Globus pallidus (tissue), 1 donor: ENCODE measurements at places on chromosomes 2 and 18.

DNA sequence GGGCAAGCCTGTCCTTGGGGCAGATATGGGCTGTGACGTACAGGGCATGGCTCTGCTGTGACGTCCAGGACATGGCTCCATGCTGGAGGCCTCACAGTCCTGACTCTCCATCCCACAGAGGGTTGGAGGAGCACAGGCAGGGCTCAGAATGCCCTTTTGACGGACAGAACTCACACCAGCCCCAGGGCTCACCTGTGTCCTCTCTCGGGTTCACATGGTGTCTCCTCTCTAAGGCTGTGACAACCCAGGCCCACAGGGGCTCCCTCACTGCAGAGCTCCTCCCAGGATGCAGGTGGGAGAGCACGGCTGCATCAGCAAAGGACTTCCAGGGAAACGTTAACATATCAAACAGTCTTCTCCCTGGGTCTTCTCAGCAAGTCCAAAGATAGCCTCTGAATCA is 133.8 kb downstream of the EIPR1 start:
- no peak for DNase-seq

- no peak for DNase-seq
Measured at GRCh38 chr18:48104705-48105104, 174.2 kb upstream of the SMAD2 start.

DNA sequence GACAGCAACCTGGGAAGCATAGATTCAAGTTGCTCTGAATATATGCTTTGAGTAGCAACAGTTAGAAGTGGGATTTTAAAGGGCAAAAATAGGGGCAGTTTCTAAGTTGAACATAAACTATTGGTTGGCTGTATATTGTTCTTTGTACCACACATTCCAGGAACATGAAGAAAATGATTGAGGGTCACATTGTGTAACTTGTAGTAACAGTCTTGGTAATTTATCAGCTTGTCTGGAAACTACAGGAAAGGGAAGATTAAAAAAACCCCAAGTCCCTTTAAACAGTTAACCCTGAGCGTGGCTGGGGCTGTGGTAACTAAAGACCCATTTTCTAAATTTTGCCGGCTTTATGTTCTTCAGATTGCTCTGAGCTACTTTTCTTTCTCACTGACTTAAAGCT is 7.4 kb downstream of the PLEKHB2 start:
- no peak for DNase-seq

GRCh38 chr2:58604096-58604495 is 363.0 kb upstream of the FANCL start:
- DNase-seq: no peak

GRCh38 chr18:11993264-11993916 is 12.1 kb downstream of the IMPA2 start:
- no peak for DNase-seq
